ENCODE measurements at places on chromosomes 7 and 10.

- DNase-seq: no peak
Measured at GRCh38 chr7:116699722-116700120, 27.7 kb downstream of the MET start.

GRCh38 chr7:23490357-23491135 lies 20.3 kb upstream of the IGF2BP3 start:
- DNase-seq: peak; percentile 47

GRCh38 chr7:150941351-150942000 lies 36.6 kb downstream of the KCNH2 start:
- DNase-seq: no peak

DNA sequence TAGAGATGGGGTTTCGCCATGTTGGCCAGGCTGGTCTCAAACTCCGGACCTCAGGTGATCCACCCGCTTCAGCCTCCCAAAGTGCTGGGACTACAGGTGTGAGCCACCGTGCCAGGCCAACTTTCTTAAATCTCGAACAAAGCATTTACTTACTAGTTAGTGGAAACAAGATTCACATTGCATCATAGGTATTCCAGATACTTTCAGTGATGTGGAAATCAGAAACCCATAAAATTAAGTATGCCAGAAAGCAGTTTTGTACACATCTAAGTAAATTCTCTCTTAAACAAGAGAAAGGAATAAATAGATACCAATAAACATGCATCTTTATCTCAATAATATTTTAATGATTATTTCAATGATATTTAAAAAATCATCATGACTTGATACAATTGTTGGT lies 75.5 kb downstream of the DGKI start:
- DNase-seq: no peak

DNA sequence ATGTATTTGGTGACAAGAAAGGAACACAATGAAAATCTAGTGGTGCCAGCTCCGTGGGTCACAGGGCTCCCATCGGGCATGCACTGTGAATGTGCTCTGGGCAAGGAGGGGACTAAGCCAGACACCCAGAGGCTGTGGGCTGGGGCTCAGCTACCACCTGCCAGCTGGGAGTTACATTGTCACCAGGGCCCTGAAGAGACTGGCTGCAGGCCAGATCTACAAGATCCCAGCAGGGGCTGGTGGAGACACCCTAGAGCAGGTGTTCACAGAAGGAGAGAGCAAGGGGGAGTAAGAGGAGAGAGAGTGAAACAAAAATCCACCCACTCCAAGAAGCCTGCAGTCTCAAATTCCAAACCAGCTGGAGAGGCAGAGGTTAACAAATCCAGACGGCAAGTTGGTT lies 116.6 kb upstream of the ADCY1 start:
- no peak for DNase-seq

DNA sequence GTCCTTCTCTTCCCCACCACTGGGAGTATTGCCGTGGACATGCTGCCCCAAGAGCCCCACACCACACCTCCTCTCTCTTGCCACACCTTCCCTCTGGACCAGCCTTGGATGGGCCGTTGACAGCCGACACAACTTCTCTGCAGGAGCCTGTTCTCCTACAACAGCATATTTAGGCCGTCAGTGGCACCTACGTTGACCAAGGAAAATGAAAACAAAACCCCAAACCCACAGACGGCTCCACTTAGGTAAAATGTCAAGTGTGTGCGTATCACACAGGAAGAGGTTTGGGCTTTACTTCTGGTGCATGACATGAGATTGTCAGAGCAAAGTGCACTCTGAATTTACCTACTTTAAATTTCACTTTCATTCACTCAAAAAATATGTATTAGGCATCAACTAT lies 246.6 kb downstream of the ZMYND11 start:
- no peak for DNase-seq

DNA sequence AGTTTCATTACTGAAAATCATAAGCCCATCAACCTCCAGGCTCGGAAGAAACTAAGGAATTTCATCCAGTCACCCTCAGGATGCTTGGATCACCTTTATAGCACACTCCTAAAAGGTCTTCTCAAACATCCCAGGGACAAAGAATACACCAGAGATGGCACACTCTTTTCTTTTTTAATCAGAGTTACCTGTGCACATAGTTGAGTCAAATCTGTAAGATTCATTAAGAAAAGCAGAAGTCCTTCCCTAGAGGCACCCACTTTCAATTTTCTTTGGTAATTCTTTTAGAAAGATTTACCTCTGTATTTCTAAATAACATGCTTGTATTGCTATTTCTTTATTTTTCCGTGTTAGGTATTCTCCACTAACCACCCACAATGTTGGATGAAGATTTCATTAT lies 50.6 kb upstream of the IL6 start:
- no peak for DNase-seq

DNA sequence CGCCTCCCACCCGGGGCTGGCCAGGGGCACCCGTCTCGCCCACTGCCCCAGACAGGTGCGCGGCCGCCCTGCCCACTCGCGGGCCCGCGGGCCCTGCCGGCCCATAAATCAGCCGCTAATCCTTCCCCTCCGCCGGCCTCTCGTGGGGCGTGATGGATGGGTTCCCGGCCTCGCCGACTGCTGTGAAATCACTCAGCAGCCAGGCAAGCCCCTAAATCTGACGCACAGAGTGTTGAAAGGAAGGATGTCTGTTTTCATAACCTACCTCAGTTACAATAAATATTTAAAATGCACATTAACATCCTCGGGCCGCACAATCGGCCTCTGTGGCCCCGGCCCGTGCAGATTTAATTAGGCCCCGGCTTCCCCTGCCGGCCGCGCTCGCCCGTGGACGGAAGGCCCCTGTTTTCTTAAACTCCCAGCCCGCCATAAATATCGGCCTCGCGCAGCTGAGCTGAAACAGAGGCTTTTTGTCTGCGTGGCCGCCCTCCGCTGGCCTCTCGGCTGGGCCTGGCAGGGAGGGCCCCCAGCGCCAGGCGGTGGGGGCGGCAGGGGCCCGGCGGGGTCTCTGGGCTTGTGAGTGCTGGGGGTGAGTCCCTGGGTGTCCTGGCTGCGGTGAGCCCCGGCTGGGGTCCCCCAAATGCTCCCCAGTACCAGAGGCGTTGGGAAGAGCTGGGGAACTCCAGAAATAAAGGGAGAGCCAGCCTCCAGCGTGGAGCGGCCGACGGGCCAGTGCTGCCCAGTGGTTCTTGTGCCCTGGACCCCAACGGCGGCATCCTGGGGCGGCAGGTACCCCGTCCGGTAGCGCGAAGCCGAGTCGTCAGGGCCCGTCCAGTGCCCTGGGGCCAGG lies 90.7 kb downstream of the UNCX start:
- DNase-seq: no peak

- DNase-seq: no peak
Measured at GRCh38 chr7:84746353-84746752, 440.5 kb downstream of the SEMA3D start.

- DNase-seq: no peak
Measured at GRCh38 chr7:81430761-81431160, 339.1 kb downstream of the HGF start.

- no peak for DNase-seq
Measured at GRCh38 chr10:49325916-49326783, 27.2 kb downstream of the C10orf71 start.

DNA sequence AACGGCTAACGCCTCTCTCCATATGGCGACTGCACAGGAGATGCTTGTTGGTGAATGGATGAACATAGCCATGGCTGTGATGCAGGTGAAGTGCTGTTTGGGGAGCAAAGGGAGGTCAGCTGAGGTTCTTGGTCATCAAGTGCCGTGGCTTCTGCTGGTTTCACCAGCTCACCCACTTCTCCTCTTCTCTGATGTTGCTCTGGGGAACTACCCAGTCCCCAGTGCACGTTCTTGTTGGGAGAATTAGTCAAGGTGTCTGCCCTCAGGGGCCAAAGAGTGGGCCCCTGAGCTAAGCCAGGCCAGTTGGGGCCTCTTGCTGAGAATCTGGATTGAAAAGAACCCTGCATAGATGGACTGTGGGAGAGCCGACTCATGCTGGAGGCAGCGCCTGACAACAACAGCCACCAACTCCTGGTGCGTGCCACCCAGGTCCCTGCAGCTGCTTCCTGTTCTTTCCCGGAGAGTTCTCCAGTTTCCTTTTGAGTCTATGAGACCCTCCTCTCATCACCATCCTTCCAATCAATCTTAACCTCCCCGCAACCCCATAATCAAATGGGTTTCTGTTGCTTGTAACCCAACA lies 3.0 kb downstream of the BTBD16 start:
- no peak for DNase-seq

GRCh38 chr10:6212806-6213205 lies 10.1 kb downstream of the PFKFB3 start:
- DNase-seq: no peak

GRCh38 chr7:73345538-73345937 lies 17.6 kb downstream of the FKBP6 start:
- no peak for DNase-seq

DNA sequence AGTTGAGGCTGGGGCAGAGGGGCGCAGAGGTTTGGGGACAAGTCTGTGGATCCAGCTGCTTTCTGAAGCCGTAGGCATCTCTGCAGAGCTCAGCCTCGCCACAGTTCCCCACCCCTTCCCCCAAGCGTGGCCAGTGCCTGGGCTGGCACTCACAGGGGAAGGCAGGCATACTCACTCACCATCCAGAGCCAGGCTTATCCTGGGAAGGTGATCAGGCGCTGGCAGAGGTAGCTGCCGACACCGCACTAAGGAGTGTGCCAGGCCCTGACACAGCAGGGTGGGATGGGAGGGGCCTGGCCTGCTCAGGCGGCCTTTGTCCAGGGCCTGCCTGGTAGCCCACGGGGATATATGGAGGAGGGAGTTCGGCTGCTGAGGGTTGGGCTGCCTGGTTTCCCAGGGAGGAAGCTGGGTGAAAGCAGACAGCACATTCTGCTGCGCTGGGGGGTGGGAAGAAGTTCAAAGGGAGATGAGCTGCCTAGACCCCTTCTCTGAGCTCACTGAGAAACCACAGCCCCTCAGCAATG lies 15.9 kb downstream of the VSIR start:
- no peak for DNase-seq

DNA sequence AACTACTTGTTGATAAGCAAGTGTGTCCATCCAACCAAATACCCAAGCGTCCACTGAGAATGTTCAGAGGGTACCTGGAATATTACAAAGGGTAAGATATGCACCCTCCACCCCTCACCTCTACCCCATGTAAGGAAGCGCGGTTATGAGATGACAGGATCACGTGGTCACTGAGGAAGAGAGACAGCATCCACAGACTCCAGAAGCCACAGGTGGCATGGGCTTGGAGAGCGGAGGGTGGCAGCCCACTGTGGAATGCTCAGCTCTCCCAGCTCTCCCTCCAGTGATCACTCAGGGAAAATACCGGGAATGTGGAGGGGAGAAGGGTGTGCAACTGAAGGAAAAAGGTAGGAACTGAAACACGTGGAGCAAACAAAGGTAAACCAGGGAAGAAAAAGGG lies 25.7 kb downstream of the SFMBT2 start:
- no peak for DNase-seq

DNA sequence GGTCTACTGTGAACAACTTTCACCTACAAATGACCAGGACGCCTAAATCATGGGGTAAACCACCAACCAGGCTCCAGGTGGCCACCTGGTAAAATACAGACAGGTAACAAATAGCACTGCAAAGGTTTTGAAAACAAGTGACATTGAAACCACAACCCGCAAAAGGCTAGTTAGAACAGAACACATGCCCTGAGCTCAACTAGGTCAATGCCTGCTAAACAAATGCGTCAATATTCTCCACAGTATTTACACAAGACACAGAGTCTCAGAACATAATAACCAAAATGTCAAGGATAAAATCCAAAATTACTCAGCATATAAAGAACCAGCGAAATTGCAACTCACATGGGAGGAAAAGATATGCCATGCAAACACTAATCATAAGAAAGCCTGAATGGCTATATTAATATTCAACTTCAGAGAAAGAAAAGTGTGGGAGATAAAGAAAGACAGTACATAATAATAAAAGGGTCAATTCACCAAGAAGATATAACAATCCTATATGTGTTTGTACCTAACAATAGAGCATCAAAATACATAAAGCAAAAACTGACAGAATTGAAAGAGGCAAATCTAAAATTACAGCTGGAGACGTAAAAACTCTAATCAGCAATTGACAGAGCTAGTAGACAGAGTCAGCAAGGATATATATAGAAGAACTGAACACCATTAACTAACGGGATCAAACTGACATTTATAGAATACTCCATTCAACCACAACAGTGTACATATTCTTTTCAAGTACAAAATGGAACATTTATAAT lies 47.6 kb downstream of the SMURF1 start:
- no peak for DNase-seq

- DNase-seq: no peak
Measured at GRCh38 chr7:43834463-43835251, 34.7 kb downstream of the MRPS24 start.

DNA sequence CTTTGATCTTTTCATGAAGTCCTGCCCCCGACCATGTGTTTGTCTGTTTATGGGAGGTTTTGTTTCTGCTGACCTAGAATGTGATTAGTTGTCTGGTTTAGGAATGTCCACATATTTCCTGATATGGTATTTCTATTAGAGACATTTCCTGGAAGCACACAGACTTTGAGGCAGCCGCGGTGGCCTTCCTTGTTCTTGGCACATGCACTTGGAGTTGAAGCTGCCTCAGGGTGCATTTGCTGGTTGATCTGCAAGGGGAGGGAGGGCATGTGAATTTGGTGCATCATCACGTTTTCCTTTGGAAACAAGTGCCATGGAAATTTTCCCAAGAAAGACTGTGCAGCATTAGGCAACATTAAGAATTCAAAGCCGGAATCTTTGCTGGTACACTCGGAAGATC lies 328.7 kb downstream of the PAXIP1 start:
- no peak for DNase-seq

DNA sequence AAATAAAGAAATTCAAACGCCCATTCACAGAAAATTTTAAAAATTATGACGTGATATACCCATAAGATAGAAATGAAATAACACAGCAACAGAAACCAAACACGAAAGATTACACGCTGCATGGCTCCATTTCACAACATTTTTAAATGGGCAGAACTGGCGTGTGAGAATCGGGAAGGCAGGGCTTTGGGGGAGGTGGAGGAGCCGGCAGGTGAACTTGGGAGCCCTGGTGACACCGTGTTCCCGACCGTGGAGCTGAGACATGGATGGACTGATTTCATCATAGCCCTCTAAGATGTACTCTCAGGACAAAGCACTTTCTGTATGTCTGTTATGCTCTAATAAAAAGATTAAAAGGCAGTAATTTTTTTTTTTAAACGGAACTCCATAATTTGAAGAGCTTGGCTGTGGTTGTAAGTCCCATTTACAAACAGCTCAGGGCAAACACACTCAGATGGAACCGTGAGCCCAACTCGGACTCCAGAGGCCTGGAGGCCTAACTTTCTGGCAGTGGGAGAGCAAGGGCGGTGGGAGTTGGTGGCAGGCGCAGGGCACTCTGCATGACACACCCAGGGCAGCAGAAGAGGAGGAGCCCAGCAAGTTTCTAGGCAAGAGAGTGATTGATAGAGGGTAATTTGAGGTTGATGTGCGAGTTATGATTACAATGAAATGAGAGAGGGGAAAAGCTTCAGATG lies 203.4 kb downstream of the MAD1L1 start:
- DNase-seq: no peak

DNA sequence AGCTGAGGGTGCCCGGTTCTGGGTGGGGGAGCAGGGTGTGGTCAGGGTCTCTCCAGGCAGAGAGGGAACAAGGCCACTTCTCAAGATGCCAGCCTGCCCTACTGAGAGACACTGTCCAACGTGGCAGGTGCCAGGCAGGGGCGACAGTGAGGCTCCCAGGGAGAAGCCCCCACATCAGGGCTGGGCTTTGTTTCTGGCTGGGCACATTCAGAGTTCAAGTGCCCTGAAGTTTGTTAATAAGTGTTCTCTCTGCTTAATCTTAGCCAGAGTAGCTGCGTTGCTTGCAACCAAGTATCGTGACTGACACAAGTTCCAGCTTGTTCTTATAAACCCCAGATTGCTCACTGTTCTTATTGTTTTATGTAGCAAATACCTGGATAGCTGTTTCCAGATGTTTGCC lies 21.8 kb downstream of the FOXL3 start:
- no peak for DNase-seq

- DNase-seq: no peak
Measured at GRCh38 chr7:114708646-114709045, 213.2 kb upstream of the MDFIC start.
